ENCODE measurements at places on chromosomes 6 and 20.

GRCh38 chr6:29964518-29964886 is 22.2 kb downstream of the HLA-A start:
- no peak for DNase-seq

- DNase-seq: no peak
Measured at GRCh38 chr20:1272368-1273100, 6.4 kb downstream of the SNPH start.

DNA sequence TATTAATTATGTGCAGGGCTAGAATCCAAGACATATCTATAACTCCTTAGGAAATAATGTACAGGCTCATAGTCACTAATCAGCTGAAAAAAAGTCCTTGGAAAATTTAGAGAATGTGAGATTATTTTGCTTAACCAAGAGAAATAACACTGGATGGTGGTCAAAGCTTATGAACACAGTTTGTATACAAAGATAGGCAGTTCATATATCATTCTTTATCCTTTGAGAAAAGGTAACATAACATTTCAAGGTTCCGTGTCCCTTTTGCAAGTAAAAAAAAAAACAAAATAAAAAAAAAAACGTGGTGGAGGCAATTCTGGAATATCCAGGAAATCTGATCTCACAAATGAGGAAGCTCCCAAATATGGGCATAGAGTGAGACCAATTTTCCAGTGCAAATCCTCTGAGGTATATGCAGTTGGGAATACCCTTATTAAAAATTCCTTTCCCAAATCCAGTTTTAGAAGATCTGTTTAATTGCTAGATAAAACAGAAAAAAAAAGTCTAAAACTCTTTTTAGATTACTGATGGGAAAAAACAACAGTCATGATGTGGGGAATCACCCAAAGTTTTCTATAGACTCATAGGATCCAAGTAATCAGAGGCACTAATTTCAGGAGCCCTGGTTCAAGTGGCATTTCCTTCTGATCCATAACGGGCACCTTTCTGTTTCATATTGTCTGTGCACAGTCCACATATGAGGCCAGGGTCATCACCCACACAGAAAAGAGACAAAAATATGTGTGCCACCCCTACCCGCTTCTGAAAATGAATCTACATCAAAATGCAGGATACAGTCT is 17.7 kb upstream of the TNFAIP3 start:
- no peak for DNase-seq

GRCh38 chr6:14807971-14808370 is 437.9 kb upstream of the JARID2 start:
- DNase-seq: no peak

DNA sequence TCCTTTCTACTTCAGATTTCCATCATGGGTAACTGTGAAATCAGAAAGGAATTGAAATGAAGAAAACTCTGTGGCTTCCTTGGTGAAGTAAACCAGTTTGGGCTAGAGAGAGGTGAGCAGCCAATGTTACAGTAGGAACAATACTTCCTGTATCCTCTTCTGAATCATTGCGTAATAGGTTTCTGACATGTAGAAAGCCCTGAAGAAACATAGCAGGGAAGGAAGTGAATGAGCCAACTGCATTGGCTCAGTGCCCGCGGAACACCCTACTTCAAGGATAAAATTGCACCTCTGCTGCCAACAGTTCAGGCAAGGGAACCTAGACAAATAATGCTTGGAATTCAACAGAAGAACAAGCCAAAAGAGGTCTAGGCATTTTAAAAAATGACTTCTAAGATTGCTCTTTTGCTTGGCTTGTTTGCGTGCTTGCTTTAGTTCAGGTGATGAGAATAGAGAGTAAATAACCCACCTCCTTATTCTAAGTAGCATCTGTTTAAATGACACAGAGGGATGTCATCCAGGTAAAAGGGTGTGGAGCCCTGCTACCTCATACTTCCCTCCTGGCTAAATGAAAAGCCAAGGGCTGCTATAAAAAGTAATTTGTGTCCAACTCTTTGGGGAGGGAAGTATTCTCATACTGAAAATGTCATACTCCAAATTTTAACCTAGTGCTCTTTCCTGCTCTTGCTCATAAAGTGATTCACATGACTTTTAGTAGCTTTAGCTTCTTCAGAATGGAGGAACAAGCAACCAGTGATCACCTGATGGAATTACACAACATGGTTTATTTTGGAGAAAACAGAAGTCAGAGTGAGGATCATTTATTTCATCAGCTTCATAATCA is 30.0 kb upstream of the AKIRIN2 start:
- peak; percentile 91 for DNase-seq

- DNase-seq: no peak
Measured at GRCh38 chr20:39716796-39717341, 754.7 kb downstream of the DHX35 start.

- no peak for DNase-seq
Measured at GRCh38 chr6:49550492-49551077, at the start of gene C6orf141. Gene C6orf141, plus strand, starts transcription at chr6:49550668. Its CDS starts 125 bp downstream, at chr6:49550793.

DNA sequence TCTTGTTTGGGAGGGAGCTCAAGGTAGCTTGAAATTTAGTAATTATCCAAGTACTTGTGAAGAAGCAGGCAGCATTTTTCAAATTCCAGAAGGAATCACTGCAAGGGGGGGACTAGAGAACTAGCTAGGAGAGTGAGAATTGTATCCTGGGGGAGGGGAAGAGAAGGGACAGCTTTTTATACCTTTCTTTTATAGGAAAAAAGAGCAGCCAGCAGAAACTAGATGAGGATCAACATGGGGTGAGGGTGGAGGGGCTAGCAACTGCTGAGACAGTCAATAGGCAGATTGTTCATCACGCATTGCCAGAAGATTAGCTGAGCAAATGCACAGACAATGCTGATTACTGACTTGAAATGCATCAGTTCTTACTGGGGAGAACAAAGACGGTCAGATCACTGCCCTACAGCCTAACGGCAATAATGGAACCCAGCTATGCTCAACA is 514.3 kb upstream of the CITED2 start:
- no peak for DNase-seq

DNA sequence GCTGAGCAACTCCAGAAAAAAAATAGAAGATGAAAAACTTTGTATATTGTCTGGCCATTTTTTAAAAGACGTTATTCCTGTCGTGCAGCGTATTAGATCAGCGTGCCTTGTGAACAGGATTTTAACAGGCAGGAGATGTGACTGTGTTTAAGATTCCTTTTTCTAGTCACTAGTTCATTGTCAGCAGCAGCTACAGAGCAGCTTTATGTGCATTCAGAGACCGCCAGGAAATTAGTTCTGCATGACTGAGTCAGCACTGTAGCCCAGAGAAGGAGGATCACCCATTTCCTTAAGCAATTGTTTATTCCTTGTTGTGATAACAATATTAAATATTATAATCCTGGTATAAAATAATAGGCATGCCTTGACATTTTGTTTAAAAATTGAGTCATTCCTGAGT is 75.4 kb upstream of the ADGRB3 start:
- no peak for DNase-seq

GRCh38 chr20:25302596-25302995 is 54.7 kb downstream of the PYGB start:
- DNase-seq: no peak

- DNase-seq: no peak
Measured at GRCh38 chr20:61014491-61014890, 237.6 kb upstream of the CDH4 start.

Measured in left ventricle myocardium inferior (tissue), 1 donor.